H9 (cell line): ENCODE measurements at places on chromosomes 13 and 19.
A peak's percentile ranks its signal among the peaks of the same experiment; 100 is the strongest.

DNA sequence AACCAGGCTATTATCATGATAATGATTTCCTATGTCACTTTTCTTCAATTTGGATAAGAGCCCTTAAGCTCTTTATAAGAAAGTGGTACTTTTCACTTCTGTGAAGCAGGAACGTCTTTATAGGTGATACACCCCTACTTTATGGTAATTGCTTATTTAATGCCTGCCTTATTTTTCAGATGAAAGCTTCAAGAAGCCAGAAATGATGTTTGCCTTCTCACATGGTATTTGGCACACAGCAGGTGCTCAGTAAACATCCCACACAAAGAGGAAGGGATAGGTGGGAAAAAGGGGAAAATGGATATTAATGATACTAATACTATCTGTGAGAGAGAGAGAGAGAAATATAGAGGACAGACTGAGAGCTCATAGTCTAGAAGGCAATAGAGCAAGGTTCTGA lies 29.0 kb upstream of the WASF3 start:
- DNase-seq: no peak

DNA sequence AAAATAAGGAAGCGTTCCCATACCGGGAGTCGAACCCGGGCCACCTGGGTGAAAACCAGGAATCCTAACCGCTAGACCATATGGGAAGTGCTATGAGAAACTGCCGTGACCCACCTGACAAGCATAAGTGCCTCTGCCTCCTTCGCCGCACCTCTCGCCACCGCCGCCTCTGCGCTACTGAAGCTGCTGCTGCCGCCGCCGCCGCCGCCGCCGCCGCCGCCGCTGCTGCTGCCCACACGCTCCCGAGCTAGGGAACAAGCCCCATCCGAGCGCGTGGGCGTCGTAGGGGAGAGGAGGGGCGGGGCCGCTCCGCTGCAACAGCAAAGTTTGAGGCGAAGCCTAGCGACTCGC lies 610 bp upstream of the WBP4 start:
- peak; percentile 74 for DNase-seq

DNA sequence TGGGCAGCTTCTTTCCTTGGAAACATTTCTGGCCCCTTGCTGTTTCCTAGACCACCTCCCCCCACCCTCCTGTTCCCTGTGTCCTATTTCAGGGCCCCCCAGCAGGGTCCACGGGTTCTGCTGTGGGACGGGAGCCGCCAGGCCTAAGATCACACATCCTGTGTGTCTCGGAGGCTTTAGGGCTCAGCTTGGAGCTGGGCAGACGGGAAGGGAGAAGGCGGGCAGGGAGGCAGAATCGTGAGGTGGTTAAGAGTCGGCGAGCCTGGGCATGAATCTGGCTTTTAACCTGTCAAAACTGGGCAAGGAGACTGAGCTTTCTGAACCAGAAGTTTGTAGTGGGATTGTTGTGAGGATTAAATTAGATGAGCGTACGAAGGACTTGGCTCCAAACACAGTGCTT lies 4.8 kb downstream of the KCNC3 start:
- no peak for DNase-seq

GRCh38 chr13:99379856-99380801 lies 72.9 kb upstream of the GPR183 start:
- DNase-seq: no peak

DNA sequence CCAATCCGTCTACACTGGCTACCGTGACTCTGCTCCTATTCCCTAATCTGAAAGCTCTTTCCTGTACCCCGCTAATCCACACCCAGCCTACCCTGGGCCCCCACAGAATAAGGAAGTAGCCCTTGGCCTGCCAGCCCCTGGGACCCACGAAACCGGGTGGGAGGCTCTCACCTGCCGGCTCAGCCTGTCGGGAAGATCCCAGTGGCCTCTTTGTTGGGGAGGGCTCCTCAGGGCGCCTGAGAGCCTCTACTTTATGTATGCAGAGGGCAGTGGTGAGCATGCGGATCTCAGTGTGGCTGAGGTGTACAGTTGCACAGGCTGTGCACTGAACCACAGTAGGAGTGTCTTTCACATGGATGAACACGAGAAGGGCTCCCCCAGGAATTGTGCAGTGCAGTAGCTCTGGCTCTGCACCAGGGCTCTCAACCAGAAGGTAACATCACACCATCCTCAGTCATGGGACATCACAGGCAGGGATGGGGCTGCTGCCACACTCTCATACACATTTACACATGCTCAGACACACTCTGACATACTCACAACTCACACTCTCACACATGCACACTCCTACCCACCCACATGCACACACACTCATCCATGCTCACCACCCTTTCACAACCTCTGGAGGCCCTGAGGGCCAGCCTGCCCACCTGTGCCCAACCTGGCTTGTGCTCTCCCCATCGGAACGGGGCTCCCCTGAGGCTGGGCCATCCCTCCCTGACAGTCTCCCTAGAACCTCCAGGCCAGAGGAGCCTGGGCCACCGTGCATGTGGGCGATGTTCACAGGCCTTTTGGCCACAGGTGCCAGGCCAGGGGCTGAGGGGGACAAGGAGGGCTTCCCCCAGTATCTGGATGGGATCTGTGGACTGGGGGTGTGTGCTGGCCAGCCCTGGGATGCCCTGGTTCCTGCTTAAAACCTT lies 135.0 kb downstream of the URI1 start:
- no peak for DNase-seq

DNA sequence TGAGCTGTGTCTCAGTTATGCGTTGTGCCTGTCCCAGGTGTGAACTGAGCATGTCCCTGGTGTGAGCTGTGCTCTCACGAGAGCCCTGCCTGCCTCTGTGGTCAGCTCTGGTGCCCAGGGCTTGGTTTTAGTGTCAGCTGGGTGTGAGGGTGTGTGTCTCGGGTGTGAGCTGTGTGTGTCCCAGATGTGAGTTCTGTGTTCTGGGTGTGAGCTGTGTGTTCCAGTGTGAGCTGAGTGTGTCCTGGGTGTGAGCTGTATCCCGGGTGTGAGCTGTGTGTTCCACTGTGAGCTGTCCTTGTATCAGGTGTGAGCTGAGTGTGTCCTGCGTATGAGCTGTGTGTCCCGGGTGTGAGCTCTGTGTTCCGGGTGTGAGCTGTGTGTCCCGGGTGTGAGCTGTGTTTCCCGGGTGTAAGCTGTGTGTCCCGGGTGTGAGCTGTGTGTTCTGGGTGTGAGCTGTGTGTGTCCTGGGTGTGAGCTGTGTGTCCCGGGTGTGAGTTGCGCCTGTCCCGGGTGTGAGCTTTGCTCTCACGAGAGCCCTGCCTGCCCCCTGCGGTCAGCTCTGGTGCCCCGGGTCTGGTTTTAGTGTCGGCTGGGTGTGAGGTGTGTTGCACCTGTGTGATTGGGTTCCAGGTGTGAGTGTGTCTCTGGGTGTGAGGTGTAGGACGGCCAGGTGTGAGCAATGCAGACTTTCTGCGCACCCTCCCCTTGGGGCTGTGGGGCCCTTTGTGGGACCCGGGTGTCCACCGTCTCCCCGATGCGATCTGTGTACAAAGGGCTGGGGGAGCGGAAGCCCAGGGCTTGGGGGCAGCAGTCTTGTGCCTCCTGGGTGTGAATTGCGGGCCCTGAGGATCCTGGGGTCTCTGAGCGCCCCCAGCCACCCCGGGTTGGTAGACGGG lies 7.1 kb upstream of the PEAK3 start:
- no peak for DNase-seq

GRCh38 chr19:39738814-39739213 lies 985 bp upstream of the CLC start:
- no peak for DNase-seq

- DNase-seq: no peak
These were observed 166.1 kb downstream of the ITGBL1 start for GRCh38 chr13:101618440-101619187.

- DNase-seq: no peak
These were observed 38.6 kb upstream of the CCNE1 start for GRCh38 chr19:29773141-29773540.
